AG10803 (cell line): ENCODE measurements at places on chromosomes 3 and 15.
A peak's percentile ranks its signal among the peaks of the same experiment; 100 is the strongest.

- no peak for DNase-seq
Observed at GRCh38 chr15:86988033-86988432, 908.4 kb downstream of the AGBL1 start.

- no peak for DNase-seq
Observed at GRCh38 chr15:52551762-52552161, 17.1 kb downstream of the ARPP19 start.

- DNase-seq = no peak
Observed at GRCh38 chr3:104787306-104787705, 579.4 kb upstream of the ALCAM start.

DNA sequence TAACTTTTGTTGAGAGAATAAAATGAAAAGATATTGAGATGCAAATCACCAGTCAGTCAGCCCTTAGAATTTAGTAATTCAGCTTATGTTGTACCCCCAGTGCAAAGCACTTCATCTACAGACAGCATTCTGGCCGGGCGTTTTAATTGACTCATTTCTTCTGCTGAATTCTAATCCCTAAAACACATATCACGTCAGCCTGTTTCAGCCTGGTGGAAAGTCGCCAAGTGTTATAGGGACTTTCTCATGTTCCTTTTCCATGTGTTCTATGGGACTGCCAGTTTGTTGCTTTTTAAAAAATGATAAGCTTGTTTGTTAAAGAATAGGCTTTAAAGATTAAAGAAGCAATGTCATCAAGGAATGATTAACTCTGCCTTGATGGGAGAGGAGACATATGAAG lies 169.7 kb upstream of the BFSP2 start:
- no peak for DNase-seq

- DNase-seq = no peak
Observed at GRCh38 chr3:196619223-196619622, 20.3 kb upstream of the NRROS start.

- DNase-seq = no peak
Observed at GRCh38 chr15:67808821-67809220, 16.5 kb upstream of the SKOR1 start.

DNA sequence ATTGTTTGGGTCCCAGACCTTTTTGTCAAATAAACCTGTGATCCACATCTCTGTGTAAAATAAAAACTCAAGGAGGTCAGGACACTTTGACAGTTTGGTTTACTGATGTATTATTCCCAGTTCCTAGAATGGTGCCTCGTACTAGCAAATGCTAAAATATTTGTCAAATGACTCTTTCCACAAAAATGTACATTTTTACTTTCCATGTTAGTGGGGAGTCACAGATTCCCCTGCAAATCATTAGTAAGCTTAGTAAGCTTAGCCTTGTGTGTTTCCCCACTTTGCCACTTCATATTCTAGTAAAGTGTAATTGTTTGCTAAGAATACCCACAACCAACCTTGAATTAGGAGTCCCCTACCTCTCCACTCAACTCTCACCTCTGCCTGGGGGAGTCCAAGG lies 2.4 kb upstream of the MAGI1 start:
- DNase-seq = peak; percentile 85

GRCh38 chr3:124119056-124119716 lies 127.3 kb upstream of the ROPN1 start:
- DNase-seq = peak; percentile 88

DNA sequence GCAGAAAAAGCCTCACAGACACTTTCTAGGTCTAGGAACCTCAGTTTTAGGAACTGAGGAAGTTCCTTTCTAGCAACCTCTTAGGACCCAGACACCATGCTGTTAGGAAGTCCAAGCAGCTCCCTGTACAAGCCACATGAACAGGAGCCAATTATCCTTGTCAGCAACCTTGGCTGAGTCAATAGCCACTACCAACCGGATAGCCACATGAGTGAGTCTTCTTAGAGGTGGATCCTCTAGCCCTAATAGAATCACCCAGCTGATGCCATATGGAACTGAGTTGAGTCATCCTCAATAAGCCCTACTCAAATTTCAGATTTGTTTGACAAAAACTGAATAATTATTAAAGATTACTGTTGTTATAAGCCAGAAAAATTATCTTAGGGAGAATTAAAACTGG lies 256.2 kb downstream of the NLGN1 start:
- no peak for DNase-seq

GRCh38 chr3:195009616-195010015 lies 261.3 kb downstream of the XXYLT1 start:
- no peak for DNase-seq

GRCh38 chr3:150149651-150150051 lies 179.0 kb upstream of the PFN2 start:
- peak; percentile 90 for DNase-seq

DNA sequence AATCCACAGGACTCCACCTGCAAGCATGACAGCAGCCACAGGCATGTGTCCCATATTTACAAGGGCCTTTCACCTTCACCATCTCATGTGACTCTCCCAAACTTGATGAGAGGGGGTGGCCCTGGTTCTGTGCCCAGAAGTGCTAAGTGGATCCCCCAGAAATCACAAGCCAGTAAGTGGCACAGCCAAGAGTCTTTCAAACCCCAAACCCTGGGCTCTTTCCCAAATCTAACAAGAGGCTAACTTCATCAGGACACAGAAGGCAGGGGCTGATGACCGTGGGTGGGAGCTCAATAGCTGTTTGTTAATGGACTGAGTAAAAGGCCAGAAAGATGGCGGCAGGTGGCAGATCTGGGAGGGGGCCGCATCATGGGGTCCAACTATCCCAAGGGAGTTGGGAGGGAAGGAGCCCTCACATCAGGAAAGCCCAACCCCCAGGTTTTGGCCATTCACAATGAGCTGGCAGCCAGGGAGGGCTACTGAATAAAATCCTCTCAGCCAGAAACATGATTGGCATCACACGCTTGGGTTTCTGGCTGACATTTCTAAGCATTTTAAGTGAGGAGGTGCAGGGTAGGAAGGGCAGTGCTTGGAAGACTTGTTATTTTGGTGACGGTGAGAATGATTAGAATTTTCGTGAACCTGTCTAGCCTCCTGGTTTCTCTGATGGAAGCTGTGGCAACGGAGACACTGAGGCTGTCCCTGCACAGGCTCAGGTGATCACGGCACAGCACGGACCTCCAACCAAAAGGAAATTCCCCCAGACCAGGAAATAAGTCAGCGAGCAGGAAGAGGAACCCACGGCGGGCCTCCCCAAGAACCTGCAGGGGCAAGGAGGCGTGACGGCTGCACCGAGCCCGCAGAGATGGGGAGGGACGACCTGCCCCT lies 109.3 kb downstream of the OXNAD1 start:
- DNase-seq = no peak

- no peak for DNase-seq
Observed at GRCh38 chr3:36077320-36077719, 303.0 kb upstream of the STAC start.

- DNase-seq = no peak
Observed at GRCh38 chr3:47007001-47007400, 27.5 kb downstream of the NBEAL2 start.

- no peak for DNase-seq
Observed at GRCh38 chr15:70014860-70015490, 82.7 kb downstream of the TLE3 start.

GRCh38 chr15:69593981-69594966 lies 141.7 kb downstream of the RPLP1 start:
- peak; percentile 22 for DNase-seq

- no peak for DNase-seq
Observed at GRCh38 chr3:176757429-176757828, 439.9 kb downstream of the TBL1XR1 start.
